ENCODE measurements at places on chromosomes 6 and 20.

DNA sequence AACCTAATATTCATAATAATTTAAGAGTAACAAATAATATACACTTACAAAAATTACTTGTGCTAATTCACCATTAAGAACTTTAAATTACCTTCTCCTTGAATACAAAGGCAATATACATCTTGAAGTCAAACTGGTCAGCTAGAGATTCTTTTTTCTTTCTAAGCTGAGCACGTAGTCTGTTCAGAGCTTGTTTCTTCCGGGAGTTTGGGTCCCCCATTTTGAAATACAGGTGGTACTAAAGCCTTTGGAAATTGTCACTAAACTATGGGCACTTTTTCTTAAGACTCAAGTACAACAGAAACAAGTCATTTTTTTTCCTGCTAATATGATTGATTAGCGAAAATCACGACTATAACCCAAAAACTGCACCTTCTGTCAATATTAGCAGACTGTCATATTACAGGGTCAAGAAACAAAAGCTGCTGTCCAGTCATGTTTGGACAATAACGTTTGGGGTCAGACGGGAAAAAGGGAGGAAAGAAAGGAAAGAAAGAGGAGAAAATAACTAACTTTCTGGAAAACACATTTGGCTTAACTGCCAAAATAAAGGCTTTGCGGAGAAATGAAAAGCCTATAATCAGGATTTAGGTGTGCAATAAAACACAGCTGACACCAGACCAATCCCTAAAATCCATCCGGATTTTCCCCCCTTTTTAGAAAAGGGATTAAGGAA lies 367 bp downstream of the C6orf62 start:
- no peak for DNase-seq

- DNase-seq, result no peak
Observed at GRCh38 chr6:148342350-148343046, at the start of gene SASH1. TSS of gene SASH1 (plus strand) at chr6:148342838. CDS start at chr6:148343068, 230 bp downstream.

- no peak for DNase-seq
Observed at GRCh38 chr20:63264000-63264399, 8.6 kb upstream of the ARFGAP1 start.

DNA sequence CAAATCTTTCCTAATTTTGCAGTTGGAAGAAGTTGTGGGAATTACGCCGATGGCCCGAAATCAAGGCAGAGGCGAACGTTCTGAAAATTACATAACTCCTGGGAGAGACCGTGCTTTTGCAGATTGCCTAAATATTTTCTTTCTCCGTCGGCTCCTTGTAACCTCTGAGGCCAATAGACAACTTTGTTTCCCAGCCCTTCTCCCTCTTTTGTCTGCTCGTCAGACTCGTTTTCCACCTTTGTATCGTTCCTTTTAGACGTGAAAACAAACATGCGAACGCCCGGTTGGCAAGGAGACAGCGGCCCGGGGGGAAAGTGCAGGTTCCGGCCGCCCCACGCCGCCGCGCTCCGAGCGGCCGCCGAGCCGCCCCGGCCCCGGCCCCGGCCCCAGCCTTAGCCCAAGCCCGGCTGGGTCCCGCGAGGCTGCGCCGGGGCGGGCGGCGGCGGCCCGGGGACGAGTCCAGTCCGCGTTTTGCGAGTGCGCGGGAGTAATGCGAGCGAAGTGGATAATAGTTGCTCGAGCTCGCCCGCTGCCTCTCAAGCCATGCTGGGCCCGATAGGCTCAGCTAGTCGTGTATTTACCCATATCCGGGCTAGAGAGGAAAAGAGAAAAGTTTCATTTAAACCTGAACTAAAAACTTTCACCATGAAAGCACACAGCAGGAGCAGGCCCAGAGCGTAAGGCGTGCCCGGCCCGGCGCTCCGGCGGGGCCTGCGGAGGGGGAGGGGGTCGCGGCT lies at the start of gene ARID1B:
Gene ARID1B, plus strand, starts transcription at position 539 of the 737 bp plus-strand sequence. CDS start 303 bp downstream, outside the sequence.
- peak; percentile 75 for DNase-seq

DNA sequence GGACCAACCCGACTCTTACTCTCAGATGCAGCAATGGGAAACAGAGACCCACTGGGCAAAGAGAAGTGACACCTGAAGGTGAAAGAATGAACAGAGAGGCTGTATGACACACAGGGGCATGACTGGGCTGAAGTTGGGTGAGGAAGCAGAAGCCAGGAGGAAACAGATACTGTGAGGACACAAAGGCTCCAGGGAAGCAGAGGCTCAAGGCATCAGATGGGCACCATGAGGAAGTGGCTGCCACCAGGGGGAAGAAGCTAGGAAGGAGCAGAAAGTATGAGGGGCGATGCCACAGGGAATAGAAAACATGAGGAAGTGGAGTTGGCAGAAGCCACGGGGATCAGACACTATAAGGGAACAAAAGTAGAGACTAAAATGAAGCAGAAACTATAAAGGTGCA lies 30.9 kb upstream of the OCSTAMP start:
- DNase-seq, result no peak

GRCh38 chr6:2127484-2127911 lies 117.9 kb downstream of the GMDS start:
- peak; percentile 43 for DNase-seq

DNA sequence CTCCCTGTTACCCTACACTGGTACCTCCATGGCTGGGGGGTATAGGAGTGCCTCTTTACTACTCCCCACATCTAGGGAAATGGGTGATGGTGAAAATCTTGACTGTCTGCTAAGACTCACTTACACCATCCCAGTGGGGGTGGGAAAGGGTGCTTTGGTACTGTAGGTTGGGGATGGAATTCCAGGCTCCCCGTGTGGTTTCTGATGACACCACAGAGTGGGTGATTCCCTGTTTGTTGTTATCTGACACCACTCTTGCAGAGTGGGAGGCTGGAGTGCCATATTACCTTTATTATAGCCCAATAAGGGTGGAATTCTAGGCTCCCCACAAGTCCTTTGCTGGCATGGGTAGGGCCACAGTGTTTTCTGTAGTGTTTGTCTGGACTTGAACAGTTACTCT lies 264.6 kb upstream of the MAN1A1 start:
- no peak for DNase-seq

GRCh38 chr20:59764037-59764436 lies 159.7 kb downstream of the PHACTR3 start:
- DNase-seq, result no peak

DNA sequence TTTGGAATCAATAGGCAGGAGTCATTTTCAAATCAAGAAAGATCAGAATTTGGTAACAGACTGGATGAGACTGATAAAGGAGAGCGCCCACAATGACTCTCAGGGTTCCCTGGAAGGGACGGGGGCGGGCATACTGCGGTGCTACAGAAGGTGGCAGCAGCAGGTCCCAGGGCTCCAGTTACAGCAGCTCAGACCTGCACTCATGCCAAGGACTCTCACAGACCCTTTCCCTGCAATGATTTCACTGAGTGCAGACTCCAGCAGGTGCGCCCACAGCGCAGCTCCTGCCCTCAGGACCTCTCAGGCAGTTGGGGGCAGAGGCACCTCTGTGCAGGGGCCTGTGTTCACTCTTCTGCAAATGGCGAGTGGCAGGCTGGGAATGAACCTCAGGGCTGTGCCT lies 359.8 kb downstream of the ZFAND3 start:
- DNase-seq, result no peak

DNA sequence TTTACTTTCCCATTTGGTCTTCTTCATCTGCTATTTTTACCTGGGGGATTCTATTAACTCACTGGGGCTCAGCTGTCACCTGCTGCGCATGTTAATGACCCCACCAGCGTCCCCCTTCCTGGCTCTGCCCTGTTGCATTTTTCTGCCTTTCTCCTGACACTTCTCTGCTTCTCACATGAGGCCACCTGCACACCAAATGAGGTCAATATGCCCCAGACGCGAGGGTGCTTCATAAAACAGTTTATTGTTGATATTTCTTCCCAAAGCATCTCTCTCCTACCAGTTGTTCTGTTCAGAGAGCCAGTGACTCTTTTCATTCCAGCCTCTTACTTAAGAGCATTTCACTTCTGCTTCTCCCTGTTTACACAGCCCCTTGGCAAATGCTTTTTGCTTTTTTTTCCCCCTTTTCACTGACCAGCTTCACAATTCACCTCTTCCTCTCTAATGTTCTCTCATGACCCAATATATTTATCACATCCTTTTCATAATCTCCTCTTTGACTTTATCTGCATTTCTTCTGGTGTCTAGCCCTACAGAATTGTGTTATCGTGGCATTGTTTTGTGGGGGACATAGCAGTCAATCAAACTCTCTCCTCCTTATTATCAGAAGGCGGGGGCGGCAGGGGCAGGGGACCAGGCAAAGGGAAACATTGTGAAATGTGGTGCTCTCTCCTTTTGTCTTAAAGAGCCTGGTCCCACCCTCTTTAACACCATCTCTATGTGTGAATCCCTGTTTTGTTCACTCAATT lies 545.8 kb upstream of the CITED2 start:
- DNase-seq, result no peak

DNA sequence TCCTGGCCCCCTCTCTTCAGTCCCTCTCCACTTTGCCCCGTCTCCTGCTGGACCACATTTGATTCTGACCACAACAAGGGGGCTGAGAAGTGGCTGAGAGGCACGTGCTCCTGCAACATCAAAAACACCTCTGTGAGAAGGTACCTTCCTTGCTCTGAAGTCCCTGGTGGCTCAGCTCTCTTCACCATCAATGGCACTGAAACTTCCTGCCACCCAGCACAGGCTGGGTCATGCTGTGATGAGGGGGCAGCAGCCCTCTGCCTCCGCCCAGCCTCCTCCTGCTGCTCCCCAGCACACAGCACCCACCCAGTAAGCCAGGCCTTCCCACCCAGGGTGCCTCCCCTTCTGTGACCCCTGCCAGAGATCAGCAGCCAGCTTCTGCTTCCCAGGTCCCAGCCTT lies 10.3 kb downstream of the ZMYND8 start:
- DNase-seq, result no peak

- DNase-seq, result no peak
Observed at GRCh38 chr20:49545572-49545971, 22.4 kb downstream of the PTGIS start.

- no peak for DNase-seq
Observed at GRCh38 chr6:158168040-158168289, at the start of gene SERAC1. TSS of gene SERAC1 (minus strand) at chr6:158168262. CDS start at chr6:158158363, 9,899 bp downstream.

DNA sequence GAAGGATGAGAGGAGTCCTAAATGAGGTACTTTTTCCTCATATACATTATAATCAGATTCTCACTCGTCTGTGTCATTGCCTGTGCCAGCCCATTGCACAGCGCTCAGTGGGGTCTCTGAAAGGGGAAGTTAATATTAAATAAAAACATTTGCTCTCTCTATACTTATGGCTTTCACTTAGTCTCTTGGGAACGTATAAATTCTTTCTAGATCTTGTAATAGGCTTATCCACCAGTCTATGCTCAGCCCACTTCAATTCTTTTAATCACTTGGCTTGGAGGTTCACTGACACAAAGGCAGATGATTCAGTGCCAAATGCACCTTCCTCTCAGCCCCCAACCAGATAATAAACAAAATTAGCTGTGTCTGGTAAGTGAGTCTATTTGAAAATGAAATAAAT lies 164.3 kb upstream of the OGFRL1 start:
- no peak for DNase-seq

- DNase-seq, result no peak
Observed at GRCh38 chr6:157281570-157281969, 41.7 kb downstream of the TMEM242 start.

DNA sequence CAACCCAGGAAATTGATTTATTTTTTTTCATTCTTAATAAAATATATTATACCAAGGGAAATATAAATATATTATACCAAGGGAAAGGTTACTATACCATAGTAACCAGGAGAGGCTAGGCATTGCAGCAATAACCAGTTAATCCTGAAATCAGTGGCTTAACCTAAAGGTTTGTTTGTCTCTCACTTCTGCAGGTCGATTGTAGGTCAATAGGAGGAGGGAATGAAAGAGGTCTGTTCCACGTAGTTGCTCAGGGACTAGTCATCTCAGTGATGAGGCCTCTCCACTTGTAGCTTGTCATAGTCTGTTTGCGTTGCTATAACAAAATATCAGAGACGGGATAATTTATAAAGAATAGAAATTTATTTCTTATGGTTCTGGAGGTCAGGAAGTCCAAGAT lies 168.0 kb downstream of the GJA1 start:
- DNase-seq, result no peak

DNA sequence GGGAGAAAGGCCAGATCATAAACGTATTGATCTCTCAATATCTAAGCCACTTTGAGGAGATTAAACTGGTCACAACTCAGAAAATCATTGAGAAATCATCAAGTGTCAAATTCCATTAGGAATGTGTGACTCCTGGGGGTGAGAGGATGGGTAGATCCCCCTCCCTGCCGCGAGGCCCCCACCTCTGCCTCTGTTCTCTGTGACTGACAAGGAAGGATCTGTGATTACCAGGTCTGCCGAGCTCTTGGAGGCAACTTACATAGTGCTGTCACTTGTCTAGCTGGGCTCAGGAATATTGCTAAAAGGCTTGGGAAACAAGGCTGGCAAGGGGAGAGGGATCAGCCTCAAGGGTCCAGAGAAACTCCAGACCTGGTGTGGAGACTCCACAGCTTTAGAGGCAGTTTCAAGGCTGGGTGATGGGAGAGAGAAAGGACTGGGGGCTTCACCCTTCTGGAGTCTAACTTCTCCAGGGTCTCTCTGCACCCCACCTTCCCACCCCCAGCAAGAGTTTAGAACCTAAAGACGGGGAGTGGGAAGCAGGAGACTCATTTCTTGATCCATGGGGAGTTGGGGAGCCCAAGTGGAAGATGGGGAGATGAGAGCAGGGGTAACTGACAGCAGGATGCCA lies 11.6 kb upstream of the ARMC12 start:
- DNase-seq, result no peak

DNA sequence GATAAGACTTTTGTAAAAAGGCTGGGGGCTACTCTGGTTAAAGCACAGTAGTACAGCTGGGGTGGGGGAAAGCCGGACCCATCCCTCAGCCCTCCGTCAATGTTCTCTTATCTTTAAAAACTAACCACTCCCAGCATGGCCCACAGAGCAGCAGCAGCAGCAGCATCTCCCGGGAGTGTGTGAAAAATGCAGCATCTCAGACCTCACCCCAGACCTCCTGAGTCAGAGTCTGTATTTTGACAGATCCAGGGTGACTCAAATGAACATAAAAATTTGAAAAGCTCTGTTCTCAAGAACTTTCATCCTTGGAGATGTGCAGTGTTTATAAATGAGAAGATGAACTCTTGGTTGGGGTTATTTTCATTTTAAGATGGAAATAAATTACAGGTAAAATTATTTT lies 277.7 kb upstream of the ECI2 start:
- no peak for DNase-seq

- no peak for DNase-seq
Observed at GRCh38 chr20:34581341-34582184, 23.0 kb downstream of the MAP1LC3A start.

DNA sequence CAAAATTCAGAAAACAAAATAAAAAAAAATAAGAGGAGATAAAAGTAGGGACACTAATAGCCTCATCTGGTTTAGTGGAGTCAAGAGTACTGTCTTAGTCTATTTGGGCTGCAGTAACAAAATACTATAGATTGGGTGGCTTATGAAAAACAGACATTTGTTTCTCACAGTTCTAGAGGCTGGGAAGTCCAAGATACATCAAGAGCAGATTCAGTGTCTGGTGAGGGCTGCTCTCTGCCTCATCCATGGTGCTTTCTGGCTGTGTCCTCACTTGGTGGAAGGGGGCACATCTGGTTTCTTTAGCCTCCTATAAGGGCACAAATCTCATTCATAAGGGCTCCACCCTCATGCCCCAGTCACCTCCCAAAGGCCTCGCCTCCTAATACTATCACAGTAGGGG lies 26.0 kb downstream of the NRSN1 start:
- no peak for DNase-seq
